ENCODE measurements at places on chromosomes 7 and 10. TPM values are rescaled to one million over a fixed set of nuclear protein-coding genes. Genes with fewer than 3 reads are reported as not detected.

The SPDYE8 gene
- total RNA-seq, result not detected

The CDK14 gene
- total RNA-seq, result 130 TPM

The SFMBT2 gene
- total RNA-seq, result 19.2 TPM

The PON1 gene
- not detected for total RNA-seq

The TMEM229A gene
- not detected for total RNA-seq

The ATG9B gene
- 2.3 TPM for total RNA-seq

The RSPH10B2 gene
- total RNA-seq, result 0.37 TPM

The RBP3 gene
- not detected for total RNA-seq

The TIMM23B gene
- total RNA-seq, result 27.0 TPM

The CYP3A7 gene
- not detected for total RNA-seq

The HOXA3 gene
- not detected for total RNA-seq

The PNLIPRP3 gene
- total RNA-seq, result not detected

The AKR1C8 gene
- not detected for total RNA-seq

The FAM131B gene
- total RNA-seq, result not detected

The A1CF gene
- total RNA-seq, result not detected

The LRRC17 gene
- 0.34 TPM for total RNA-seq

The AKR1B15 gene
- not detected for total RNA-seq

The C7orf33 gene
- total RNA-seq, result not detected

The GRID2IP gene
- total RNA-seq, result 0.93 TPM

The LLCFC1 gene
- total RNA-seq, result not detected

The HYCC1 gene
- 39.9 TPM for total RNA-seq

The FEZF1 gene
- not detected for total RNA-seq

The FKBP9 gene
- 0.51 TPM for total RNA-seq

The SPACDR gene
- total RNA-seq, result 2.7 TPM

The PSAP gene
- 210 TPM for total RNA-seq

The EPHA1 gene
- not detected for total RNA-seq

The EPO gene
- not detected for total RNA-seq

The STAMBPL1 gene
- total RNA-seq, result 38.7 TPM

The DLX5 gene
- not detected for total RNA-seq

The SPDYE11 gene
- not detected for total RNA-seq

The STEAP1 gene
- 0.86 TPM for total RNA-seq

The CPA1 gene
- total RNA-seq, result not detected

The ZDHHC4 gene
- 37.4 TPM for total RNA-seq

The LDB3 gene
- total RNA-seq, result not detected

The SPDYE9 gene
- total RNA-seq, result not detected

The VSTM2A gene
- not detected for total RNA-seq

The STOX1 gene
- 0.10 TPM for total RNA-seq

The GPER1 gene
- 3.0 TPM for total RNA-seq

The DGKB gene
- not detected for total RNA-seq

The IRF5 gene
- total RNA-seq, result 164 TPM

The NUTM2E gene
- total RNA-seq, result 0.44 TPM

The CFAP43 gene
- not detected for total RNA-seq

The RAMP3 gene
- total RNA-seq, result not detected

The HABP2 gene
- total RNA-seq, result not detected

The ADAMTS14 gene
- not detected for total RNA-seq

The HYAL4 gene
- not detected for total RNA-seq

The BEND7 gene
- not detected for total RNA-seq

The AEBP1 gene
- 17.4 TPM for total RNA-seq

The CCL24 gene
- 1.2 TPM for total RNA-seq

The SCIN gene
- not detected for total RNA-seq

The AVPI1 gene
- 1.2 TPM for total RNA-seq

The HMX3 gene
- not detected for total RNA-seq

The GALNT17 gene
- total RNA-seq, result not detected

The RTKN2 gene
- 0.09 TPM for total RNA-seq

The UNC5B gene
- total RNA-seq, result not detected

Measured in activated B cell treated with CpG ODN at 0.5 μM for 24 hours (primary cell).